ENCODE measurements at places on chromosomes 12 and 14.

GRCh38 chr12:78970041-78970440 lies 105.5 kb downstream of the SYT1 start:
- DNase-seq, result no peak

DNA sequence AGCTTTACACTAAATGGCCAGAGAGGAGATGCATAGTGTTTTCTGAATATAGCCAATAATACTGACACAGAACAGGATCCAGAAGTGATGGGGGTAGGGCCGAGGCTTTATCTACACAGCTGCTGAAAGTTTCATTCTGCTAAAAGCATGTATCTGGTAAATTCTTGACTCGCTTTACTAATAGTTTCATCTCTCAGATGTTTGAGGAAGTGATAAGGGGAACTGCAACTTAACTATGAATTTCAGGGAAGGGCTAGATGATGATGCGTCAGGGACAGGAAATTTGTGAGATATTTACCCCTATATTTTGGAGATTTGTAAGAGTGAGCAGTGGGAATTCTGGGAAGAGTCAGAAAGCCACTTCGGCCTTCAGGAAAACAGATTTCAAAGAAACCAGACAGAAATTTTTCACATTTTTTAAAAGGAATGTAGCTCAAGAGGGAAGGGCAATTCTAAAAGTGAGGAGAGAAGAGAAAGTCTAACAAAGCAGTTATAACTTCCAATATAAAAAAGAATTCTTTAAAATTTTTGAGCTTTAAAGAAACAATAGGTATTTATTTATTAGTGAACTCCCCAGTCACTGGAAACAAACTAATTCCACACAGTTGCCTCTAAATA lies 243.1 kb downstream of the BCAT1 start:
- no peak for DNase-seq

GRCh38 chr12:8045952-8046944 lies 13.7 kb downstream of the FOXJ2 start:
- DNase-seq, result peak; percentile 37

- no peak for DNase-seq
Measured at GRCh38 chr14:72663956-72664650, 229.8 kb downstream of the DPF3 start.

DNA sequence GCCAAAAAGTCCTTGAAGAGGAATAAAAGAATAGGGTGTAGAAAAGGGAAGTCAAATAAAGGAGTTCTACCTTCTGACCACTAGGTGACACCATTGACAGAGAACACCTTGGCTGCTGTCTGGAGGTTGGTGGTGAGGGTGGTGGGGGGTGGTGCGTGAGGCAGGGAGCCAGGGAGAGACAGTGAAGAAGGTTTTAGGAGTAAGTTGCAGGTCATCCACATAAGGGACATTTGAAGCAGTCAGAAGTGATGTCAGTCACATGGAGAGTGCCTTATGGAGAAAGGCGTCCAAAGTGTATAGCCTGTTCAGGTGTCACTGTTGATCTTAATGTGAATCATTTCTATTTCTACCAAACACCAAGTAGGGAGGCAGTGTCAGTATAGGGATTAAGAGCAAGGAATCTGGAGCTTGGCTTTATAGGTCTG lies 279.3 kb upstream of the DDHD1 start:
- no peak for DNase-seq

DNA sequence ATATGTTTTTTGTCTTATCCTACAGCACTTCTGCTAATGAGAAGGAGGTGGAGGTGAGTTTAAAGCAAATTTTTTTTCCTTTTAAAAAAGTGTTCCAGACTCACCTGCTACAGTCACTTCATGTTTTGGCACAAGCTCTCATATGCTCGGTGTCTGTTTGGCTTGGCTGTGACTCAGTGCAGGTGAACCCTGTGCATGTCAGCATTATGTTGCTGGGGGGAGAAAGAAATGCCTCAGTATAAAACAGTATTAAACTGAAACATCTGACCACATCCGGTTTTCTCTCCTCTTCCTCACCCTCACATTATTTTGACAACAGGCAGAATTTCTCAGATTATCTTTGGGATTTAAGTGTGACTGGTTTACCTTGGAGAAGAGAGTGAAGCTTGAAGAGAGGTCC lies 105.2 kb downstream of the DNAI7 start:
- DNase-seq, result no peak
